NCI-H1930 (cell line): ENCODE measurements at places on chromosomes 12 and 14.

GRCh38 chr12:54786081-54786480 is 68.2 kb upstream of the MUCL1 start:
- DNase-seq, result no peak

GRCh38 chr12:57080855-57081254 is 2.3 kb upstream of the NEMP1 start:
- DNase-seq, result no peak

DNA sequence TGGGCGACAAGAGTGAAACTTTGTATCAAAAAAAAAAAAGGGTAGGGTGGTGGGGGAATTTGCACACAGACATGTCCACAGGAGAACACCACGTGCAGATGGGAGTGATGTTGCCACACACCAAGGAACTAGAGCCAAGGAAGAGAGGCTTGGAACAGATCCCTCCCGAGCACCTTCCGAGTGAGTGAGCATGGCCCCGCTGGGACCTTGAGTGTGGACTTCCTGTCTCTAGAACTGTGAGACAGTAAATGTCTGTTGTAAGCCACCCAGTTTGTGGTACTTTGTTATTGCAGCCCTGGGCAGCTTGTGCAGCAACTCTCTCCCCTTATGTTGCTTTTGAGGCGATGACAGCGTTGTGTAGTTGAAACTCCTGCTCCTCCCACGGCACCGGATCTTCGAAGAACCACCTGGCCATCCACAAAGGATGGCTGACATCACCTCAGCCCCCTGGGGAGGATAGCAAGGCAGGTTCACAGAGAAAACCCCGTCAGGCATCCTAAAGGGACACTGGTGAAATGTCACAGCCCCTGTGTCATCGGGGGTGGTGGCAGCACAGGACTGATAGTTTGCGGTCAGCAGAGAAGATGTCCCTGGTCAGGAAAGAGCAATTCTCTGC is 54.7 kb upstream of the PLEKHG3 start:
- DNase-seq, result no peak

DNA sequence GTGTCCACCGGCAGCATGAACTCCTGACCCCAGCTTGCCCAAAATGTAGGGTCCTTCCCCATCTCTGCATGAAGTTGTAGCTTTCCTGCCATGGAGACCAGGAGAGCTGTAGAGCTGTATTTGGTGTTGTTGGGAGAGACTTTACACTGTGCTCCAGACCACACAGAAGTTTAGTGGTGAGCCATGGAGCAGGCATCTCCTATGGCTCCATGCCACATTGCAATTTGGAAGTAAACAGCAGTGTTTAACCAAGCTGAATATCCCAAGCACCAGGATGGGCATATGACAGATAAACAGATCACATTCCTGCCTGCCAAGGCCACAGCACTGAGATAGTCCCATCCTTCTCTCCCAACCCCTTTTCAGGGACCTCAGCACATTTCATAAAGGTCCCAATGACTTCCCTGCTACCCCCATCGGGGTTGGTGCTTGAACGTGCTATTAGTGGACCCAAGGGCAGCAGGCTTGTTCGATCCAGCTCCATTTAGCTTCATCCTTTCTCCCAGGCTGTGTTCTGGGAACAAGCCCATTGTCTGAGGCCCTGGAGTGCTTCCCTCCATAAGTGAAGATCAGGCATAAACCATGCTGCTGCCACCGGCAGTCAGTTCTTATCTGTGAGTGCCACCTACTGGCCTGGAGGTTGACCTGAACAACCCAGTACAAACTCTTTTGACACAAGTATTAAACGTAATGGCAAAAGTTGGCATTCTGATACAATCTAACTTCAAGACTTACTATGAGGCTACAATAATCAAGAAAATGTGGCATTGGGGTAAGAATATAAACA is 172.3 kb upstream of the ATXN7L3B start:
- no peak for DNase-seq

DNA sequence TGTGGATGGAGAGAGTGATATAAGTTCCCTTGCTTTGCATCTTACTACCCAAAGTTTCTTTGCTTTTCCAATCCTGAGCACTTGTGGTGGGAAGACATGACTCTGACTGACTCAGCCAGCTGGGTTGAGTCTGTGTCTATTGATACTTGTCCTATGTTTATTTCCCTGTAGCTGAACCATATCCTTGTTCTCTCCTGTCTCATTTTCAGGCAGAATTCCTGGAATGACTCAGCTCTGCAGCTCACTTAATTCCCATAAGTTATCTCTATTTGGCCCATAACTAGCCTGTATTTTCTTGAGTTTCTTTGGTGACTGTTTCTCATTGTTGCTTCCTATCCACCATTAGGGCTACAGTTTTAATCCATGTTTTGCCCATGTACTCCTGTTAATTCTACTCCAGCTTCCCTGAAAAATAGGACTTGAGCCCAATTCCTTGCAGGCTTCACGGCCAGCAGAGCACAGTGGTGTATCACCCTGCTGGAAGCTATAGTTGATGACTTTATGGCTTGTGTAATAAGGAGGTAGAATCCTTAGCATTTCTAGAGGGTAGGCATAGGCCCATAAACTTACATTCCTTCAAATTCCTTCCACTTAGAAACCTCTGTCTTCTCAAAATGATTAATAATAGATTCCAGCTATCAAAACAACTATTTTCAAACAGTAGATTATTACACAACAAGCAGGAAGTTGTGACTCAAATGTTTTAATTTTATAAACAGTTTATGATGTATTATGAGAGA is 183.1 kb downstream of the TMTC3 start:
- DNase-seq, result no peak

DNA sequence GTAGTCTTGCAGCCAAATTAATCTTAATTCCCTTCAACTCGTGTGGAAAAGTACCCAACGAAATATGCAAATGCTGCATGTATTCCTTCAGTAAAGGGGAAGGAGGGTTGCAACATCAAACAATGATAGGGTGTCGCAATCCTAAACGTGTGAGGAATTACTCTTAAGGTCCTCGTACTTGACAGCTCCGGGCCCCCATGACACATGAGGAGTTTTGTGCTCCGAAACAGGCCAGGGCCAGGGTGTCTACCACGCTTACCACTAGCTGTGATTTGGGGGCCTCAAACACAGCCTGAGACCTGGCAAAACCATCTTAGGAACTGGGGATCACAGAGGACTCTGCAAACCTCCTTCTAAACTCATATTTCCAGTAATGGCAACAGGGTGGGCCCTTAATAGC is 20.4 kb downstream of the FOS start:
- no peak for DNase-seq

- no peak for DNase-seq
Measured at GRCh38 chr12:64390275-64390851, at the start of gene C12orf56. Gene C12orf56 (minus strand): TSS chr12:64390758. CDS start chr12:64390565, 193 bp downstream.

DNA sequence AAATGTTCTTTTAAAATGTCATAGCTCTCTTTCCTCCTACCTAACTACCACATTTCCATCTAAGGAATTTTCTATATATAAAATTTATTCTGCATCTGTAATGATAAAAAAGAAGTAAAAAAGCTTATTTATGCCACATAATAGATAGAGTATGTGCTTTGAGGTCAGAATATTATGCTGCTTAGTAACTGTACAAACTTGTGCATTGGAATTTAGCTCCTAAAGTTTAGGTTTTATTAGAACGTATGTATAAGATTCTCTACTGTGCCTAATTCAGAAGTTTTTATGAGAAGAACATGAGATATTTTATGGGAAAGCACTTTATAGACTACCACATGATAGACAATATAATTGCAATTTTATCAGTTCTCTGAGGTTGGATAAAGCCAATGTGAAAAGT is 384.6 kb downstream of the SLC16A7 start:
- no peak for DNase-seq

DNA sequence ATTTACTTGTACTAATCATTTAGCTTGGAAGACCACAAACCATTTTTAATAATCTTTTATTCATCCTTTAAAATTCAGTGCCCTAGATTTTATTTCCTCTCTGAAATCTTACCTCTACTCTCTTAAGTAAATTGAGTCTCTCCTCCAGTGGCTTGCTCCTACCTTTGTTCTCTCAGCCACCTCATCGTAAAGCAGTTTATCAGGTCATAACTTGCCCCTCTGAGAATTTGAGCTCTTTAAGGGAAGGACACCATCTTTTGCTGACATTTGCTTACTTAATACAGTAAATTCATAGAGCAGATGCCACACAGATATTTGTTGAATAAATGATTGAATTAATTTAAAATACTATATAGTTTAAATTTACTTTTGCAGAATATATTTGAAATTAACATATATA is 794.3 kb downstream of the C12orf50 start:
- DNase-seq, result no peak

- no peak for DNase-seq
Measured at GRCh38 chr12:114668886-114669288, 15.1 kb downstream of the TBX3 start.
